Uterus (tissue), 4 donors: ENCODE measurements at places on chromosomes 11 and 22. TPM values are rescaled to one million over a fixed set of nuclear protein-coding genes. Genes with fewer than 3 reads are reported as not detected.

SPTBN2 gene
- total RNA-seq: 2.8 TPM

SLC1A2 gene
- total RNA-seq: 1.0 TPM

SMC1B gene
- total RNA-seq: not detected

NEU3 gene
- 10.9 TPM for total RNA-seq

ACCSL gene
- not detected for total RNA-seq

DNA sequence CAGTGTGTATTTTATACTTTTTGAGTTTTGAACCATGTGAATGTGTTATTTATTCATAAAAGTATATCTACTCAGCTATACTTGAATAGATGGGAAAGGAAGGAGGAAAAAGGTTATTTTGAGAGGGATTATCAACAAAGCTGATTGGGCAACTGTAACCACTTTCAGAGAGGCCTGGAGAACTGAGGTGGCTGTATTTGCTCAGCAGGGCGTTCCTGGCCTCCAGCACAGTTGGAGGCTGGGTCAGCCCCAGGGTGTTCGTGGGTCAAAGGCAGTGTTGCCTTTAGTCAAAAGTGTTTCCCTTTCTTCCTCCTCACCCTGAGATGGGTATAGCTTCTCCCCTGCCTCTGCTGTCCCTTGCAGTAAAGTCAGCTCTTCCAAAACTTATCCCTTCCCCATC is 26.7 kb downstream of the ASCC2 start:
- H3K36me3 ChIP-seq: no peaks in the 10 kb centered on the region
- no peak overlapping the region for H3K4me3 ChIP-seq

DNA sequence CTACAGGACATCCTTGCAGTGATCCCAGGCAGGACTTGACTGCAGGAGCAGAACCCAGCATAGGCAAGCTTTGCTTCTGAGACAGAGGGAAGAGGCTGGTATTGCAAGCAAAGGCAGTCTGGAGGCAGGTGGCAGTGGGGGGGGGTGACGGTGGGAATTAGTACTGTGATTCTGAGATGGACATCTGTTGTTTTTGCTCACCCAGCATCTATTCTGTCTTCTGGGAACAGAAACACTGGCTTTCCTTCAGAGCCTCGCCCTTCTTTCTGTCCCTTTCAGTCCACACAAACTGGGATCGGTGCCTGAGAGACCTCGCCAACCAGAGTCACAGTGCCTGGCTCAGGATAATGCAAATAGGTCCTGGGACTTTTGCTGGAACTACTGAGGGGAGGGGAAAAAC is 31.2 kb upstream of the RASL10A start:
- no peak overlapping the region for H3K4me3 ChIP-seq
- H3K27ac ChIP-seq: no peak overlapping the region
- no peak for DNase-seq
- no peaks in the 10 kb centered on the region for H3K36me3 ChIP-seq
- no peaks in the 10 kb centered on the region for H3K27me3 ChIP-seq

DNA sequence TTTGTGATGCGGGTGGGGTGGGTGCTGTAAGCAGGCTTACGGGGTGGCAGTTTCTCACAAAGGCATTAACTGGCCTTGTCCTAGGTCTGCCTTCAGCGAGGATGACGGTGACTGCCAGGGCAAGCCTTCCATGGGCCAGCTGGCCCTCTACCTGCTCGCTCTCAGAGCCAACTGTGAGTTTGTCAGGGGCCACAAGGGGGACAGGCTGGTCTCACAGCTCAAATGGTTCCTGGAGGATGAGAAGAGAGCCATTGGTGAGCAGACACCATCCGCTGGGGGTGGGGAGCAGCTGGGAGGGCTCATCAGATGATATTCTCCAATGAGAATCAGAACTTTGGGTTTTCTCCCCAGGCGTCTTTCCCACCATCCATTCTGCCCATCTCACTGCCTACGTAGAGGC is 5.8 kb downstream of the TCN2 start:
- no peaks in the 10 kb centered on the region for H3K4me1 ChIP-seq
- DNase-seq: no peak
- no peak overlapping the region for H3K27ac ChIP-seq
- no peaks in the 10 kb centered on the region for H3K36me3 ChIP-seq

GRCh38 chr11:40252236-40252635 is 1207.2 kb downstream of the LRRC4C start:
- H3K4me1 ChIP-seq: no peaks in the 10 kb centered on the region
- H3K36me3 ChIP-seq: no peaks in the 10 kb centered on the region
- no peak overlapping the region for H3K4me3 ChIP-seq
- no peaks in the 10 kb centered on the region for H3K27me3 ChIP-seq
- DNase-seq: no peak
- H3K27ac ChIP-seq: no peak overlapping the region

GRCh38 chr11:43921561-43922294 is 20.7 kb upstream of the C11orf96 start:
- no peak overlapping the region for H3K4me3 ChIP-seq
- peak overlapping the region; percentile 93 for H3K27ac ChIP-seq
- no peak for DNase-seq
- H3K27me3 ChIP-seq: no peaks in the 10 kb centered on the region

DNA sequence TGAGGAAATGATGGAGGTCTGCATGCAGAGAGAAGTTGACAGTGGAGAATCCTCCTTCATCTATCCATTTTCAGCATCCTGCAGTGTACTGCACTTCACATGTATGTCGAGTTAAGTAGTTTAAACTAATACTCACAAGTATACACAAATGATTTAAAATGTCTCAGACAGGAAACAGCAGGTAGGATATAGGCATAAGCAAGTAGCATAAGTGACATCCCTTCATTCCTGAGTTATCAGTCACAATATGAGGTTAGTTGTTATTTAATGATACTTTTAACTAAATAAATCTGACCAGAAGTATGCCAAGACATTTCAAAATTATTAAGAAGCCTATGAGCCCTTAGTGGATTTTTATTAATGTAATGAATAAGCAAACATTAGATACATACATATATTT is 37.4 kb downstream of the MTMR2 start:
- H3K36me3 ChIP-seq: no peaks in the 10 kb centered on the region
- no peak overlapping the region for H3K4me3 ChIP-seq
- no peaks in the 10 kb centered on the region for H3K27me3 ChIP-seq
- H3K4me1 ChIP-seq: no peaks in the 10 kb centered on the region

DNA sequence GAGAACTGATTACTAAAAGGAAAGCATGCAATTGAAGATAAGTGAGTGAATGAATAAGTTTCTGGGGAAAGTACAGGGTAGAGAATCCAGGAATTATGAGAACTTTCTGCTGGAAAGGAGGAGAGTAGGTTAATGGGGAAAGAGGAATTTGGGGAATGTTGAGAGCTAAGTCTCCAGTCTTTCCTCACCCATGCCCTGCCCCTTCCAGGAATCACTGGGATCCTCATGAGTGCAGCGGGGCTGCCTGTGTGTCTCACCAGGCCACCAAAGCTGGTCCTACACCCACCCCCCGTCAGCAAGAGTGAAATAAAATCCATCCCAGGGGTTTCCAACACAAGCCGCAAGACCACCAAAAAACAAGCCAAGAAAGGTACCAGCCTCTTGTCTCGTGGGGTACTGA is 17.0 kb downstream of the DTX4 start:
- H3K4me1 ChIP-seq: no peaks in the 10 kb centered on the region
- H3K4me3 ChIP-seq: no peak overlapping the region
- no peaks in the 10 kb centered on the region for H3K36me3 ChIP-seq
- no peak for DNase-seq

DNA sequence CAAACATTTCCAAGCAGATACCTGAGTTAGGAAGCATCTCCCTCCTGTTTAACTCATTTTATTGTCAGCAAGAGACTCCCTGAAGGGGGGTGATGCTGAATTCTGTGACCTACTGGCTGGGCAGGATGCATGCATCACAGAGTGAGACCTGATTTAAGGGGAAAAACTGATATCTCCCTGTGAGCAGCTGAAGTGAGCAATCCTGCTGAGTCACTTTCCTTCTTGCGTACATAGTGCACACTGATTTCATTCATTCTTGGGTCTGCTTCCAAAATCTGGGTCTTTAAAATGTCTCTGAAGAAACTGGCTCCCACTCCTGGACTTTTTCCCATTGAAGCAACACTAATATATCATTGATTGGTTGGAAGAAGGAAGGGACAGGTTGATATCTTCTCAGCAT is 23.3 kb downstream of the P4HA3 start:
- H3K36me3 ChIP-seq: no peaks in the 10 kb centered on the region
- H3K27me3 ChIP-seq: no peaks in the 10 kb centered on the region
- no peaks in the 10 kb centered on the region for H3K4me1 ChIP-seq
- peak; percentile 45 for DNase-seq

DNA sequence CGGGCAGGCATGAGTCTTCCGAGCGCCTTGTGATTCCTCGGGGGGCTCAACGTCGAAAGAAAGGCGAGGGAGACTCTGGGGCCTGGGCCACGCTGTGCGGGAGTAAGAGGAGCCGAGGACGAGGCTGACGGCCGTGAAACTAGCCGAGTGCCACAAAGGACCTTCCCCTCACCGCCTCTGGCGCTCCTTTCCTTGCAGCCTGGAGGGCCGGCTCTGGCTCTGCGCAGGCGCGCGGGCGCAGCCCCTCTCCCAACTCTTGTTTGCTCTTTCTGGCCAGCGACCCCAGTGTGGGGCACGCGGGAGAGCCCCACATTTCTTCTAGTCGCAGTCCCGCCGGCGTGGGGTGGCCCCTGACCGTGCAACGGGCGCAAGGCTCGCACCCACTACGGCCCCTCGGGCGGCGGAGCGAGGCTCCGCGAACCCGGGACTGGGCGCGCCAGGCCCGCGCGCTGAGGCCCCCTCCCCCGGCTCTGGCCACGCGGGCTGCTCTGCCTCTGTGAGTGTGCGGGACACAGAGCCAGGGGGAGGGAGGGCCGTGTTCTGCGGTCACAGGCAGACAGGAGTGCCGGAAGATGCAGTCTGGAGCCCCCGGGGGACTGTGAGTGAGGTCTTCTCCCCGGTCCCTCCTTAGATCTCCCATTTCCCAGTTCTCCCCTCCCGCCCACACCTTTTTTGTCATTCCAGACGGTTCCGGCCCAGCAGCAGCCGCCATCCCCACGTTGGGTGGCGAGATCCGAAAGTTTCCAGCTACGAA is 1.0 kb upstream of the TOB2 start:
- H3K4me3 ChIP-seq: peak overlapping the region; percentile 81
- no peaks in the 10 kb centered on the region for H3K4me1 ChIP-seq
- H3K36me3 ChIP-seq: no peaks in the 10 kb centered on the region
- H3K27me3 ChIP-seq: no peaks in the 10 kb centered on the region

DNA sequence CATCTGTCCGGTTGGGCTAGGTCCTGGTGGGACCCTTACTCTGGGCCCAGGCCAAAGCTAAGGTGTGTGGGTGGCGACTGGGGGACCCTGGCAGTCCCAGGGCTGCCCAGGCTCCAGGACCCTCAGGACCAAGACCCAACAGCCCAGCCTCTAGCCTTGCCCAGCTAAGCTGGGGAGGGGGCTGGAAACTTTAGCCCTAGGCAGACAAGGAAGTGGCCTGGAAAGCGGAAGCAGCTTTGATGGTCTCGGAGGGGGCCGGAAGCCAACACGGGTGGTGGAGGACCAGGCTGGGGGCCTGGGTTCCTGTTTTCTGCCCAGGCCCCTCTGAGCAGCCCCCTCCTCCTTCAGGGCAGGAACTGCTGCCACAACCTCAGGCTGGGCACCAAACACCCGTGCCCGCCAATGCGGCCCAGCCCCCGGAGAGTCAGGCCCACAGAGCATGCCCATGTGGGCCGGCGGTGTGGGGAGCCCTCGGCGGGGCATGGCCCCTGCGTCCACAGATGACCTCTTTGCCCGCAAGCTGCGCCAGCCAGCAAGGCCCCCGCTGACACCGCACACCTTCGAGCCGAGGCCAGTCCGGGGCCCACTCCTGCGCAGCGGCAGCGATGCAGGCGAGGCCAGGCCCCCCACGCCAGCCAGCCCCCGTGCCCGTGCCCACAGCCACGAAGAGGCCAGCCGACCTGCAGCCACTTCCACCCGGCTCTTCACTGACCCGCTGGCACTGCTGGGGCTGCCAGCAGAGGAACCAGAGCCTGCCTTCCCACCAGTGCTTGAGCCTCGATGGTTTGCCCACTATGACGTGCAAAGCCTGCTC is 2.8 kb downstream of the SIPA1 start:
- H3K36me3 ChIP-seq: no peaks in the 10 kb centered on the region
- peak overlapping the region; percentile 40 for H3K27ac ChIP-seq
- no peak overlapping the region for H3K4me3 ChIP-seq
- peaks cover 15% of the 10 kb centered on the region for H3K4me1 ChIP-seq
- DNase-seq: no peak

DNA sequence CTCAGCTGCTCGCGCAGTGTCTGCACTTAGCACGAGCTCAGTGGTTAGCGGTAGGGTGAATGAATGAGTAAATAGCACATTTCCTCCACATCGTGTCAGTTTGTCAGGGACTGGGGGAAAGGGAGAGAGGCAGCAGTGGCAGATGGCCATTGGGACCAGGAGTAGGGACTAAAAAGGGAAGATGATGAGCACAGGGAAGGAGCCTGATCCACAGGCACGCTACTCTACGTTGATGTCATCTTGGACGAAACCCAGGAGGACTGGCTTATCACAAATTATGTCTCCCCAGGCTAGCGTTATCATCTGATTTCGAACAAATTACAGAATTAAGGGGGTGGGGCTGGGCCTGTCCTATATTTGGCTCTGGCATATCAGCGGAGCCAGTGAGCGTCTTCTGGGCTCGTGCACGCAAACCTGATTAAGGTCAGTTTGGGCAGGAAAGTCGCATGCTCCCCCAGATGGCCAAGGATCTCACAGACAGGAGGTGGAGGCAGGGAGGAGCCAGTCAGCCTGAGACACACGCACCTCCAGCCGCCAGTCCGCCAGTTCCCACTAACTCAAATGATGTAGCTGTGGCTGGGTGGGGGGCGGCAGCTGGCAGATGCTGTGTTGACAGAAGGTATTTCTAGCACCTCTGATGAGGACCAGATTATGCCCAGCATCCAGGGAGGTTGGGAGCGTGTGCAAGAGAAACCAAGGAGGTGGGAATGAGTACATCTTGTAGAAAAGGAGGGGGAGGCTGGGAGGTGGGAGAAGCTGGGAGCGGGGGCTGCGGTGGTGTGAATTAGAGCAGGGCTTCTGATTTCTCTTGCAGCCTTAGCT is 97.4 kb upstream of the PRDM11 start:
- H3K36me3 ChIP-seq: no peaks in the 10 kb centered on the region
- H3K4me1 ChIP-seq: no peaks in the 10 kb centered on the region
- H3K4me3 ChIP-seq: no peak overlapping the region
- H3K27ac ChIP-seq: no peak overlapping the region

DNA sequence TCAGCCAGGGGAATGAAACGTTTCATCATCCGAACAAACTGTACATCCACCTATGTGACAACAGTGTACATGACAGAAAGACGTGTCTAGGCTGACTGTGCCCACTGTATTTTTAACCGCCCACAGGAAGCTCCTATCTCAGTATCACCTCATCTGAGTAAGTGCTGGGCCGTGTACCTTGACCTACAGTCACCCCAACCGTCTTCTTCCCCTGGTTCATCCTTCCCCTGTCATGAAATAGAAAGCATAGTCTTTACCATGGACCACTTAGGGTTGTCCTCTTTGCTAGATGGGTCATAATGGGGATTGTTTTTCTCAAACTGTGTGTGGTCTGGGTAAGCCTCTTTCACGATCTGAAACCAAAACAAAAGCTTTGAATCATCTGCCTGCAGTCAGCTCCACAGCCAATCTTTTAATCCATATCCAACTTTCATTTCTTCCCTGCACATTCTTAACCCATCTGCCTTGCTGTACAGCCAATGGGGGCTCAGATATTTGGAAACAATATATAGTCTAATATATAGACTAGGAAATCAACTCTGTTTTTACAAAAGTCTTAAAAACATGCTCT is 4.2 kb downstream of the THYN1 start:
- H3K27me3 ChIP-seq: no peaks in the 10 kb centered on the region
- DNase-seq: no peak
- no peak overlapping the region for H3K4me3 ChIP-seq
- H3K36me3 ChIP-seq: no peaks in the 10 kb centered on the region
- H3K27ac ChIP-seq: no peak overlapping the region
- no peaks in the 10 kb centered on the region for H3K4me1 ChIP-seq

GRCh38 chr11:47616726-47617416 is 22.7 kb upstream of the C1QTNF4 start:
- peak; percentile 59 for DNase-seq
- H3K27ac ChIP-seq: no peak overlapping the region
- H3K4me1 ChIP-seq: no peaks in the 10 kb centered on the region
- no peaks in the 10 kb centered on the region for H3K27me3 ChIP-seq
- no peaks in the 10 kb centered on the region for H3K36me3 ChIP-seq
